ENCODE measurements at places on chromosomes 1 and 21.

- no peak for DNase-seq
These were observed 4.0 kb downstream of the GLMP start for GRCh38 chr1:156291226-156292061.

- DNase-seq = no peak
These were observed 84.7 kb downstream of the LHX9 start for GRCh38 chr1:198001776-198002408.

DNA sequence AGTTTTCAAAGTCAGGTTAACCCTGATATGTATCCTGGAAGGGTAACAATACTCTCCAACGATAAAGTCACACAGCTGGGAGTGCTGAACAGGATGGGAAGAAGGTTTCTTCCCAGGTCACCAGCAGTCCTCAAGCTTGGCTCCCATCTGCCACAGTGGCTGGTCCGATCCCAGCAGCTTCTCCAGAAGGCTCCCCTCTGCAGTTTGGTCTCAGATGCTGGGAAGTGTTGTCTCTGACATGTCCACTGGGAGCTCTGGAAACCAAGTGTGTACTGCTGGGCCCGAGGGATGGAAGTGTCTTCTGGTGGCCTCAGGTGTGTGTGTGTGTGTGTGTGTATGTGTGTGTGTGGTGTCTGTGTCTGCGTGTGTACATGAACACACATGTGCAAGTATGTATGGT, 16.4 kb upstream of the GNL2 start:
- no peak for DNase-seq

- DNase-seq = no peak
These were observed 3.5 kb downstream of the EPHX1 start for GRCh38 chr1:225813214-225813964.

GRCh38 chr1:168288311-168289052, 7.8 kb downstream of the TBX19 start:
- DNase-seq = no peak

DNA sequence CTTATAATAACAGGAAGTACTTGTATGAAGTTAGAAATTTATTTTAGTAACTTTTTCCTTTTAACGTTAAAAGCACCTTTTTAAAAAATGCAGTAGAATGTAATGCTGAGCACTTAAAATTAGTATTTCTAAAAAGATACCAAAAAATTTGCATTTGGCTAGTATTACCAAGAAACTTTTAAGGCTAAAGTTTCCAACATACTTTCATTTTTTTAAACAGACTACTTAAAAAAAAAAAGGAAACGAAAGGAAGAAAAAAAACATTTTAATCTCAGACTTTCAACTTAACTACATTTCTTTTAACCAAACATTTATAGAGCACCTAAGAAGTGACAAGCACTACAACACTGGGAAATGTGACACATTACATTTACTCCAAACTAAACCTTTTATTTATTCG, 2.8 kb downstream of the ARID4B start:
- DNase-seq = no peak

DNA sequence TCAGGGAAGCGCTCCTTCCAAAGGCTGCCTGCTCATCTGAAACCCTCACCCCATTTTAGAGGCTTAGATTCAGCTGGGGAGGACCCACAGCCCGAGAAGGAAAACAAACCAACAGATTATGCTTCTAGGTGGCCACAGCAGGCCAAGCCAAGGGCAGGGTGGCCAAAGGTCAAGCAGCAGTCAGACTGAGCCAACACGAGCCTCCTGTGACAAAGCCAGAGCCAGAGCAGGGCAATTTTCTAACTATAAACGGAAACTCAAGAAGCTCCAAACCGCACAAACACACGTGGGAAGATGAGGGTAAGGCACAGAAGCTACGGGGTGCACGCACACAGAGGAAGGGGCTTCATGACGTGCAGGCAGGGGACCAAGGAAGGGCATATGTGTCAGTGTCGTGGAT, 64.1 kb downstream of the PLEKHA6 start:
- DNase-seq = no peak

DNA sequence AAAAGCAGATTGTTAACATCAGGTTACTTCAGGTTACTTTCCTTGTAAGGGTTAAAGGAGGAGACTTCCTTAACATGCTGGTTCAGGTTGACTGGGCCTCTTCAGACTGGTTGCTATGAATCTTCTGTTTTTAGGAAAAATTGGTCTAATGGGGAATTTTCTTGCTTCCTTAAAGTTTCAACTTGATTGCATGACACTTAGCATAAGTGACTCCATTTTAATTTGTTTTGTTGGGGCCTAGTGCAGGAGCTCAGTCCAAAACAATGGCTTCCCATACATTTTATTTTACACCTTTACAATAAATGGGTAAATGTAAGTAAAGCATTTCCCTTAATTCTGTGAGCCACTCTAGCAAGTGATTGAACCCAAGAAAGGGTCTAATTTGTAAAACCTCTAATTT, 53.8 kb downstream of the SLC16A1 start:
- DNase-seq = no peak

GRCh38 chr21:43347461-43348169, 79.3 kb downstream of the SIK1 start:
- no peak for DNase-seq

- DNase-seq = no peak
These were observed 41.9 kb upstream of the SERBP1 start for GRCh38 chr1:67472056-67472455.

DNA sequence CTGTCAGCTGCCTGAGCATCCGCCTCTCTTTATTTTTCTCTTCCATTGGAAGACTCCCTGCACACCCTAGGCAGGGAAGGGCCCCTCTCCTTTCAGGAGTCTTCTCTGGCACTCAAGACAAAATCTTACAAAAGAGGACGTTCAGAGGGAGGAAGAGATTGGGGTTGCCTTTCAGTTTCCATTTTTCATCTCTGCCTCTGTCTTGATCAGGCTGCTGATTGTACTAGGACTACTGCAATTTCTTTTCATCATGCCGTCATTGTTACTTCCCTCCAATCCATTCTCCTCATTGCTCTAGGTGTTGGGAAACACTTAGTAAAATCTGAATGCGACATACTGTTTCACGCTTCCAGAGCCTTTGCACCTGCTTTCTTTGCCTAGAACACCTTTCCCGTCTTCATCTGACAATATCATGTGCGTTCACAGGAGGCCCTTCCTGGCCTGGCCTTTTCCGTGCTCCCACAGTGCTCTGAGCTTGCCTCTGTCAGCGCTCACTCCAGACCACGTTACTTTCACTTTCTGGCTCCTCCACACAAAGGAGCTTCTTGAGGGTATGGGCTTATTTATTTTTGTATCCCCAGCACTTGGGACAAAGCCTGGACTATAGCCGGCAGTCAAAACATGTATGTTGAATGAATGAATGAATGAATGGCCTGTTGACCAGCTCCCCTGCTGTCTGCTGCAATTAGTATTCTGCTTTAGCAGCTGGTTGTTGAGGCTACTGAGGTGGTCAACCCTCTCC, 10.9 kb downstream of the LRRC71 start:
- no peak for DNase-seq

DNA sequence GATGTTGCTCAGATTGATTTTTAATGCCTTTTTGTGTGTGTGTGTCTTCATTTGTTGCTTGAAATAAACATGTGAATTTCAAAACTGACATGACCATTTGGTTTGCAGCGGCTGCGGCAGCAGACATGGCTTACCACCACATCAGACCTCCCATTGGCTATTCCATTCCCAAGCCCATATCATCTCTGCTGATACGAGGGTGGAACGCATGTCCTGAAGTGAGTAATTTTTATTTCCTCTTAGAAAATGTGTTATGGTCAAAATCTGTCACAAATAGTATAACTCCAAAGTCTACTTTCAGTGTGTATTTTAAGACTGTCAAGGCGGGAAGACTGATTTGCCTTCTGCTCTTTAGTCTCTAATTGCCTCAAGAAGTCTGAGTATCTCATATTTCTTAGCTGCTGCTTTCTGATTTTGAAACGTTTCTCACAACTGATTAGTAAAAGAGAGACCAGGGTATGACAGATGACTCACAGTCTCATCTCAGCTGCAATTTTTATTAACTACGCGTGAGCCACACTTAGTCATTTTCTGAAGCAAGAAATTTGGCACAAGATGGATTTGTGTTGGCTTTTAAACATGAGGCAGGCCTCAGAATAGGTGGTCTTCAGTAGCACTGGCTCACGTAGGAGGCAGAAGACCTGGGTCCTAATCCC, 49.0 kb downstream of the LRRC53 start:
- no peak for DNase-seq

GRCh38 chr1:196355206-196355786, 252.9 kb downstream of the KCNT2 start:
- no peak for DNase-seq

GRCh38 chr1:68490046-68490651, 6.7 kb downstream of the DEPDC1 start:
- no peak for DNase-seq

DNA sequence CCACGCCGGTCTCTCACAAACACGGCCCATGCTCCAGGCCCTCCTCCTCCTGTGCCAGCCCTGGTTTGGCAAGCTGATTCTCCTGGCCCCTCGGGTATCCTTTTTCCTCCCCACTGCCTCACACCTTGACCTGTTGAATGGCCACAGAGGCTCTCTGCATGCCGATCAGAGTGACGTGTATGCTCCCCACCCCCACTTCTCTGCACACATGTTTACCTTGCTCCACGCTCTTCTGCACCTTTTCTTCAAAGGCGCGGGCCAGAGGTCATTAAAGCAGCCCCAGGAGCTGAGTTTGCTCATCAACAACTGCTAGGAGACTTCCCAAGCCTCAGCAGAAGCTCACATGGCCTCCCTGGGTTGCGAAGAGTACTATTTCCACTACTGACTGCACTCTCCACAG, 139.3 kb upstream of the EDN2 start:
- no peak for DNase-seq

GRCh38 chr1:171663854-171664575, 11.5 kb upstream of the MYOC start:
- DNase-seq = no peak

DNA sequence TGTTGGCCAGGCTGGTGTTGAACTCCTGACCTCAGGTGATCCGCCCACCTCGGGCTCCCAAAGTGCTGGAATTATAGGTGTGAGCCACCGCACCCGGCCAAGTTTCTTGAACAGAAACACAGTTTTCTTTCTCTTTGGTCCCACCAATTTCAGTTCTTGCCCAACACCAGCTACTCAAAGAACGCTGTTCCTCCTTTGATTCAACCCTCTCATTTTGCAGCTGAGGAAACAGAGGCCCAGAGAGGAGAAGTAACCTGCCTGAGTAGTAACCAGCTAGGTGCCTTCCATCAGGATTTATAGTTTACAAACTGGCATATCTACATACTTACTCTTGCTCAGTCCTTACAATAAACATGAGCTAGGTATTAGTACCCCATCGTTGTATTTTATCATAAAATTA, 119.9 kb downstream of the SYF2 start:
- DNase-seq = no peak

DNA sequence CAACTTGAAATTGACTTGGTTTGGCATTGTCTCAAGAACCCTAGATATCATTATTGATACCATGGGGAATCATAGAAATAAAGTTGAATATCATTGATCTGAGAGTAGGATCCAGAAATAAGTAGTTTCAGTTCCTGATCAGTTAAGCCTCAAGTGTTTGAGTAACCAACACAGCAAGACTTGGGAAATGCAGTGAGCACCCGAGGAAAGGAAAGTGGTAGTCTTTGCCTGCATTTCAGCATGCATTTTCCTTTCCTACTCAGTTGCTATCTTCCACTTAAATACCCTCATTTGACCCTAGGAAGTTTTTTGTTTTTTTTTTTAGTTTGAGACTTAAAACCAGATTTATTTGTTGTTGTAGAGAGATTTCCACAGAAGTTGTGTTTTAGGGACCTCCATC, 18.9 kb downstream of the CLEC20A start:
- no peak for DNase-seq

DNA sequence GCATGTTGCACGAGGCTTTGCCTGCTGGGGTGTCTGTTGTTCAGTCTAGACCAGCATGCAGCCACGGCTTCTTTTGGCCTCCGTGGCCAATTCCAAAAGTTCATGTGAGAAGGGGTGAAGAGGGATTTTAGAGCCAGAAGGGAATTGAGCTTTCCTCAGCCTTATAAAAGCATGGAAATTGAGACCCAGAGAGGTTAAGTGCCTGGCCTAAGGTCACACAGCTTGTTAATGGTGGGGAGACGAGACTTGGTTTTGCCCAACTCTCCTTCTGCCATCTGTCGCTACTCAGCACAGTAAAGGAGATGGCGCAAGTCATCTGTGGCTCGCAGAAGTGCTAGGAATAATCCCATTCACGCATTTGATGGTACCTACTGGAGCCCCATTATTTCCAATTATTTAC, 25.7 kb downstream of the ZBTB18 start:
- DNase-seq = no peak

GRCh38 chr1:248733566-248733965, 22.0 kb downstream of the LYPD8 start:
- no peak for DNase-seq

GRCh38 chr1:217342105-217342504, 288.8 kb downstream of the GPATCH2 start:
- no peak for DNase-seq

GRCh38 chr1:193537266-193538002, 351.0 kb upstream of the B3GALT2 start:
- DNase-seq = peak; percentile 36

DNA sequence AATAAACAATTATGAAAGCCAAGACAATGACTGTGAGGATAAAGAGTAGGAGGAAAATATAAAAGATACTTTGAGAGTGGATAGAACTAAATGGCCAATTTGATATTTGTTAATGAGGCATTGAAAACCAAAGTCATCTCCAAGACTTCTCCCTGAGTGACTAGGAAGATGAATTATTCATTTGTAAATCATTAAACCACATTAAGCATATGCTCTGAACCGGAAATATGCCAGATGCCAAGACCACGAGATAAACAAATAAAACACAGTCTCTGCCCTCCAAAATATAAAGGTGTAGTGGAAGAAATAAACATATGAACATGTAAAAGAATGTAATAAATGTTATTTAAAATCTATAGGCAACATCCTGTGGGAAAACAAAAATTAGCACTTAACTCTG, 78.8 kb downstream of the MRPL39 start:
- no peak for DNase-seq

DNA sequence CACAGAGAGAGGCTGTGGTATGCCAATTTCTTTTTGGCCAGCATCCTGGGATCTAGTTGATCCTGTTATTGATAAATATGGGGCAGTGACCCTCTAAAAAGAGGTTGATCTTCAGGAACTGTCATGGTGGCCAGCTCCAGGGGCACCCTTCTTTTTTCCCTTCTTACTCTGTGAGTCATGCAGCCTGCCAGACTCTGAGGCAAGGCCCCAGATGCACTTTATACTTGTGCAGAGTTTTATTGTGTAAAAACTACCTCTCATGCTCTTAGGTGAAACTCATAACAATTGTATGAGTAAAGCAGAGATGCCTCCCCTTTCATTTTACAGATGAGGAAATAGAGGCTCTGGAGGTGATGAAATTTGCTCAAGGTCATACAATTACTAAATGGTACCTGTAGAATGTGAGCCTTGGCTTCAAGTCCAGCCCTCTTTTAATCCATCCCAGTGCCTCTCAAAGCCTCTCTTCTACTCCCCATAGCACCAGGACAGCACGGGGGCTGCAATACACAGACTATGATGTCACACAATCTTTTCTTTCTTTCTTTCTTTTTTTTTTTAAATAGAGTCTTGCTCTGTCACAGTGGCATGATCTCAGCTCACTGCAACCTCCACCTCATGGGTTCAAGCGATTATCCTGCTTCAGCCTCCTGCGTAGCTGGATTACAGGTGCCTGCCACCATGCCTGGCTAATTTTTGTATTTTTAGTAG, 387.8 kb downstream of the KCNH1 start:
- DNase-seq = no peak

GRCh38 chr1:224733027-224733911, 117.2 kb downstream of the CNIH3 start:
- DNase-seq = no peak
